Smooth muscle cell of bladder (primary cell): ENCODE measurements at places on chromosomes 2 and 18. TPM values are rescaled to one million over a fixed set of nuclear protein-coding genes. Genes with fewer than 3 reads are reported as not detected.

MDH1B gene
- total RNA-seq = 1.4 and 2.0 TPM in 2 replicates

PLGLB2 gene
- total RNA-seq = 0.14 and 1.1 TPM in 2 replicates

PLGLB1 gene
- total RNA-seq = 0.43 and 1.8 TPM in 2 replicates

EIF2AK2 gene
- 19.3 and 22.7 TPM in 2 replicates for total RNA-seq

C2orf78 gene
- total RNA-seq = not detected in 2 replicates

KYNU gene
- total RNA-seq = 9.5 and 66.7 TPM in 2 replicates

INHA gene
- total RNA-seq = 0.28 and 0.46 TPM in 2 replicates

TEX44 gene
- not detected in 2 replicates for total RNA-seq

PASK gene
- 1.3 TPM in 2 replicates for total RNA-seq

C2orf80 gene
- total RNA-seq = not detected in 2 replicates

NOSTRIN gene
- 0.09 and 0.14 TPM in 2 replicates for total RNA-seq
